Activated naive CD8-positive, alpha-beta T cell treated with anti-CD3 and anti-CD28 coated beads, Interleukin-2, amount 50 U/mL, for 24 hours (primary cell): ENCODE measurements at places on chromosomes 2 and 18.

GRCh38 chr2:109613081-109613921 is 465 bp downstream of the SEPTIN10 start:
- DNase-seq, result peak; percentile 7

DNA sequence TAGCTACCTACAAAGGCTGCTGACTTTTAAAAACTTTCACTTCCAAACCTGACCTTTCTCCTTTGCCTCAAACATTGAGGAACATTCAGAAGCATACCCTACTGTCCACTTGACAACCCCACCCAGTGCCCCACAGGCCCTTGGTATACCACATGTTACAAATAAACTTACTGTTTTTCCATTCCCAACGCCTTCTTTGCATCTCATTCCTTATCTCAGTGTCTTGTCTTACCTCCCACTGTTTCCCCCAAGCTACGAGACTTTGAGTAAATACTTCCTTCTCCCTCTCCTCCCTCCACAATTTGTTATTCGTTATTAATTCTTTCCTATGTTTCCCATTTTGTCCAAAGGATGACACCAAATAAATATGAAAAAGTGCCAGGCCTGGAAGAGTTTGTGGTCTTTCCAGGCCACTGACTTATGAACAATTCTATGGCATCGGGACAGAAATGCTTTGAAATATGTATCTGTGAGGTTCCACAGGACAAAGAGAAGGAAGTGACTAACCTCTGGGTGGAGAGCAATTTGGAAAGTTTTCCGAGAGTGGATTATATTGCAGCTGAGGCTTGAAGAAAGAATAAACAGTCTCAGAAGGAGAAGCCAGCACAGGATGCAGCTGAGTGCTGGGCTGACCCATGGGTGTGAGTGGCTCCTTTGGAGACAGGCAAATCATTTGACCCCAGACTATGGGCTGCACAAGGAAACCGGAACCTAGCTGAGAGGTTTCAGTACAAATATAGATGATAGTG is 409.0 kb downstream of the LPIN1 start:
- no peak for DNase-seq

DNA sequence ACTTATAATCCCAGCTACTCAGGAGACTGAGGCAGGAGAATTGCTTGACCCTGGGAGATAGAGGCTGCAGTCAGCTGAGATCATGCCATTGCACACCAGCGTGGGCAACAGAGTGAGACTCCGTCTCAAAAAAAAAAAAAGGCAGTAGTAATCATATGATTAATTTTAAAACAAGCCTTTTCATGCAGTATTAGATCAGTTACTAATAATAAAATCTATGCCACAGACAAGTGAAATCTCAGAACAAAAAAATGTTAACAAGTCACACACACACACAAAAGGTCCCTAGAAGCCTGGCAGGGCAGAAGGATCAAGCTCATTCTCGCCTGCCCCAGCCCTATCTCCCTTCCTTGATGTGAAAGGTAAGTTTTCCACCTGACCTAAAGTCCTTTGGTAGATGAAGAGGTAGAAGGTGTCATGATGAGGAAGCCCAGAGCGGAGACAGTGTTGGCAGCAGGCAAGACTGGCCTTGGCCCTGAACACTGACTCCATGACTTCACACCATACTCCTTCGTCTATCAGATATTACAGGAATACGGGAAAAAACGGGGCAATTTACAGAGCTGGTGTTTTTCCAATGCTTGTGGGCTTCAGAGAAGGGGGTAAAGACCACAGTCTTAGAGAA is 10.6 kb downstream of the KDSR start:
- no peak for DNase-seq

DNA sequence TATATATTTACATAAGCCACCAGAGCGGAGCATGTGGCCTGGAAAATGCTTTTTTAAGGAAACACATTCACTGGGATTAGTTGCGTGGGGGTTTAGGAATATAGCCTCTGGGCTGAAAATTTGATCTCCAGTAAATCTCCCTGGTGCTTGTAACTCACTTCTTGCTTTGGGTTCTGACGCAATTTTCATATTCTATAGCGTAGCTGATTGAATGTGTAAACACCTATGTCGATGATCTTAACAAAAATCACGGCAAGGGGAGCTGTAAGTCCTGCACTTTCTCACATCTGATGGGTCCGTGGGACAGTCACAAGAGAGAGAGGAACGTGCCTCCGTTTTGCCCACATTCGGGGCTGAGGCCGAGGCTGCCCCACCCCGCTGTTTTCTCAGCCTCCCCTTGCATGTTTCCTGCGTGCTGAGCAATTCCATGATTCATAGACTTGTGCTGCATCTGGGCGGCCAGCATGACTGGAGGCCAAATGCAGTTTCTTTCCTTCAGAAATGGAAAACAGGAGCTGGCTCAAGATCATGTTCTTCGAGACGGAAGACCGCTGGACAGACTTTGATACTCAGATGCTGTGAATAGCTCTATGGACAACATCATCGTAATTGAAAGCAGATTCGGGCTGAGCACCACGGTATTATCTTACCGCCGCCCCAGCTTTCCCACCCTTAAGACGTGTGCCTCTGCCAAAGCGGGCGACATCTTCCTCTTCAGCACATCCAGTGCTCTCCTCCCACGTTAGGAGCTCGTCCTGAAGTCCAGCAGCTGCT is 109.2 kb downstream of the TMEM18 start:
- no peak for DNase-seq

- DNase-seq, result no peak
These were observed 1123.3 kb upstream of the ACVR2A start for GRCh38 chr2:146721486-146721885.

DNA sequence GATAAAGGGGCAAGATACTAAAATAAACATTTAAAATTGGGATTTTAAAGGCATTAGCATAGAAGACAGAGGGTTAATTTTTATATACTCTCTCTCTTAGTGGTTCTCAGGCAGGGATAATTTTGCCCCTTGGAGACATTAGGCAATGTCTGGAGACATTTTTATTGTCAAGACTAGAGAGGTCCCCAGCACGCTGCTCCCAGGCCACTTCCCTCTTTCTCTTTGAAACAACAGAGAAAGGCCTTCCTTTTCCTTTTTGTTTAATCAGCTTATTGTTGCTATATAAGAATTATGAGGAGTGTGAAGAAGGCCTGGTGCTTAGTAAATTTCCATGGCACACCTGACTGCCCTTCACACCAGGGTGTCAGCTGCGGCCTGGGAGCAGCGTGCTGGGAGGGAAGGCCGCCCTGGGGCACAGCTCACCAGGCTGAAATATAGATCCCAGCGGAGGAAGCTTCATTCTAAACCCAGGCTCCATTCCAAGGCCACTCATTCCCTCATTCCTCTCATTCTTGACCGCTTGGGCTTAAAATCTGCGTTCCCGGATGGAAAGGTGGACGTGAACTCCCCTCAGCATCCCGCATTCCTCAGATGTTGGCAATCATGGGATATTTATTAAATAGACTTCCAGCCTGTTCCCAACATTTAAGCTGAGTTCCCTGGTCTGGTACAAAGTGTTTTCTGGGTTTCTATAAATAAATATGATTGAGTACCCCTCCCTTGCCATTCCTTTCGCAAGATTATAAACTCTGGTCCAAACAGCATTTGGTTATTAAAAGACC is 22.5 kb downstream of the SLC14A2 start:
- no peak for DNase-seq

DNA sequence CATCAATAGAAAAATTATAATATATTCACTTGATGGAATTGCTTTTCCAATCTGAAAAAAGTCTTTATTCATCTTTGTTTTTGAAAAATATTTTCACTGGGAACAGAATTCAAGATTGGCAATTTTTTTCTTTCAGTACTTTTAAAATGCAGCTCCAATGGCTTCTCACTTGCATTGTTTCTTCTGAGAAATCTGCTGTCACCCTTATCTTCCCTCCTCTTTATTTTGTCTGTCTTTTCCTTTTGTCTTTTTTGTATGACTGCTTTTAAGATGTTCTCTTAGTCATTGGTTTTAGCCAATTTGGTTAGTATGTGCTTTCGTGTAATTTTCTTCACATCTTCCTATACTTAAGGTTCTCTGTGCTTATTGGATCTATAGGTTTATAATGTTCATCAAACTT is 37.1 kb upstream of the COPS8 start:
- DNase-seq, result no peak

DNA sequence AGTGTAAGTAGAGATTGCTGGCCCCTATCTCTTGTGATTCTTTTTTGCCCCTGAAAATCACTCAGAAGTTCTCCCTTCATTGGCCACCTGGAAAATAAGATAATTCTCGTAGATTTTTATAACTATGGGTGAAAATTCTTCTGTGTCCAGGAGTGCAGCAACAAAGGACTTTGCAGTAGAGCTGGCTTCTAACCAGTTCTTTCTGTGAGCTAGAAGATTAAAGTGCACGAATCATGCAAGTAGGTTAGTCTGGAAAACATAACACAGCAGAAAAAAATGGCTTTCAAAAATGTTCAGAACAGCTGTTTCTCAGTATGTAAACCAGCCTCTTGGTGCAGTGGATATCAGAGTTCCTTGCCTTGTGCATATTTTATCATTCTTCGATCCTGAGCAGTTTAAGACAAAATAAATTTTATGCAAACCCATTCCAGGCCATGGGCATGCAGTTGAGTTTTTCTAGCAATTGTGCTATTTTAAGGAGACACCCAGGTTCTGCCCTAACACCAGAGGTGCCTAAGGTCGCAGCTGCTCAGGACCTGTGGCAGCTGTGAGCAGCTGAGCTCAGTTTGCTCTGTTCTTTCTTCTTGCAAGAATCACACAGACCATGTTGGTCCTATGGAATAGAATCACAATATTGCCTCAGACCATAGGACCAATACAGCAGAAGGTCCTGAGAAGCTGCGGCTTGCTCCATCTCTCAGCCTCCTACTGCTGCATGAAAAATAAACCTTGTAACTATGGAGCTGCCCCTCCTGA is 80.9 kb upstream of the BCL2L11 start:
- no peak for DNase-seq

- no peak for DNase-seq
These were observed 59.9 kb upstream of the CERS6 start for GRCh38 chr2:168396131-168396530.

DNA sequence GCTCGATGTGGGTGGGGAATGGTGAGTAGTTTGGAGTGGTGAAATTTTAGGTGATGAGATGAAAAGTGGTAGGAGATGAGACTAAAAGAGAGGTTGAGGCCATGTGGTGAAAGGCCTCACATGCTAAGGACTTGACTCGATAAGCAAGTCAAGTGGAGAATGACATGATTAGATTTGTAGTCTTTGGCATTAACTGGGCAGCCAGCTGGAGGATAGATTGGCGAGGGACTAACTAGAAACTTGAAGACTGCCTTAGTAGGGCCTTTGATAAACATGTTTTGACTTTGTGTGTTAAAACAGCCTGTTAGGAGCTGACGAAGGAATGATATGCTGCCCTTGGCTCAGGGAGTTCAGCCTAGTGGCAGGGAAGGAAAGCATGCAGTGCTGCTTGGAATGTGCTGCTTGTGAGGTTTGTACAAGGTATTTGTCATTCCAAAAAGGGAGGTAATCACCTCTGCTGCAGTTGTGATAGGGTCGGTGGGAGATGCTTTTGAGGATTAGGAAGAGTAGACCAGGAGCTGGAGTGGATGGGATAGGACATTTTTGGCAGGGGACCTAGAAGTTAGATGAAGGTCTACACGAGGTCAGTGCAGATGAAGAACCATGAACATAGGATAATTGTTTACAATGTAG is 22.0 kb downstream of the PHLPP1 start:
- DNase-seq, result no peak

- DNase-seq, result peak; percentile 48
These were observed 954 bp downstream of the CCNT2 start for GRCh38 chr2:134919341-134920210.

DNA sequence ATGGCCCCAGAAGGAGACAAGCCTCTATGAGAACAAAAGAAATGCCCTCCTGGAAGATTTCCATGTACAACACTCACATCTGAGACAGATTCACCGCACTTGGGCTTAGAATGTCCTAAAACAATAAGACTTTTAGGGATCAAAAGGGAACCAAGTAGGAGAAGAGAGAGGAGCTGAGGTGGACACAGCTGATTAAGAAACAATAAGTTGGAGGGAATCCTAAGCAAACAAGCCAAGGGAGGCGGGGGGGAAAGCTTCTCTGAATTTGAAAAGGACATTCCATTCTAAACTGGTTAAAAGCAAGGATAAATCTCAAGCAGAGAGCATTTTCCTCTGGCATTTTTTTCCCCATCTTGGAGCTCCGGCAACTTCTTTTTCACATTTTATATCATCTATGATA is 9.9 kb downstream of the ACVR1 start:
- no peak for DNase-seq

GRCh38 chr2:19505199-19506136 is 147.0 kb upstream of the OSR1 start:
- DNase-seq, result no peak

DNA sequence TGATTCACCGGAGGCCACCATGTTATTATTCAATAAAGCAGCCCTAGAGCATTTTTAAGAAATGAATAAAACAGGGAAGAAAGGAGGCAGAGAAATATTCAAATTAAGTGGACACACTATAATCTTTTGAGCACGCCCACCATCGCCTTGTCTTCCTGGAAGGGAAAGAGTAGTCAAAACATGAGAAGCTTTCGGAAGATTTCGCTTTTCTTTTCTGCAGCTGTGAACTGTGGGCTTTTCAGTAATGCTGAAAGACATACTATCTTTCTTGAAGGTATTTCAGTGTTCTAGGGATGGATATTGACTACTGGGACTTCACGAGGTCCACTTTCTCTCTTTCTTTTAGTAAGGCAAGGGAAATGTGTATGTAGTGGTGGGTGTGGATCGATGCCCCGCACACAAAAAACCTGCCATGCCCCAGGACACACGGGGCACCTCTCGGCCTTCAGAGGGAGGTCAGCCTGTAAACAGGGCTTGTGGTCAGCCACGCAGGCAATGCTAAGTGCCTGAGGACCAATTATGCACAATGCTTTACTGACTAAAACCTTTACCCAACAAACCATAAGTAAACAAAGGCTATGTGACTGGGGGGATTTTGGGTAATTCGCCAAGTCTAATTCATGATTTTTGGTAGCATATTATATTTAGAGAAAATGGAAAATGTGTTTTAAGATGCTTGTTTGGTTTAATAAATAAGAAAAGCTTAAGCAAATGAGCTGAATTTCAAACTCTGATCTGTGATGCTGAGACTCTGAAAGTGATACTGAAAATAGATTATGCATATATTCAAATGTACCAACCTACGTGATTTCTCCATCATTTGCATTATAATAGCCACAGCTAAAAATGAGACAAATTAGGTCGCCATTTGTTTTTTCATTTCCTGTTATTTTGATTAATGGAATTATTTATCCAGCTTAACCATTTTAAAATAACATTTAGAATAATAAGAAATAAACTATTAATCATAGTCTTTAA is 130.5 kb downstream of the ZNF516 start:
- no peak for DNase-seq

DNA sequence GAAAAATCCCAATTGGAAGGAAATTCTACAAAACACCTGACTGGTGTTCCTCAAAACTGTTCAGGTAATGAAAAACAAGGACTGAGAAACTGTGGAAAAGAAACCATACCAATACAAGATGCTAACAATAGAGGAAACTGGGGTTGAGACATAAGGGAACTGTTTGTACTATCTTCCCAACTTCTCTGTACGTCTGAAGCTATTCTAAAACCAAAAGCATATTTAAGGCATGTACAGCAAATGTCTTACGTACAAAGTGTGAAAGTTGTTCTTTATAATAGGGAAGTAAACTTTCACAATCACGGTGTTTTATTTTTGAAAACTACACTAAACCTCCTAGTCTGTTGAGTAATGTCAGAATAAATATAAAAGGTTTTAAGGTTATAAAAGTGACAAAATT is 776.1 kb upstream of the RAB6C start:
- DNase-seq, result no peak
